ENCODE measurements at places on chromosomes 4 and X.

GRCh38 chrX:51837921-51838320, 55.5 kb upstream of the MAGED1 start:
- no peak for DNase-seq

DNA sequence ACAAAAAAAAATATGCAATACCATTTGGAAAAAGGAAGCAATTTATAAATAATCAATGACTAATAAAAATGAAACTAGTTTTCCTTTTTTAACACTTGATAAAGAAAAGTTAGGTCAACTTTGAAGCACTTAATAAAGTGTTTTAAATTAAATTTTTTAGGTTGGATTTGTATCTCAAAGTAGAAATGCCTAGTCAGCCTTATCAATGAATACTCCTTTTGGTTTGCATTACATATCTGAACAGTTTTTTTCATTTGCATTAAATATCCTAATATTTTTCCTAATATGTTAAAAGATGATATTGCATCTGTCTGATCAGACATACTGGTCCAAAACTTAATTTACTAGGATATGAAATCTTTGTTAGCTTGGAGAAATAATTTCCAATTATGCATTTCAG, 155.8 kb upstream of the ZFP42 start:
- no peak for DNase-seq

DNA sequence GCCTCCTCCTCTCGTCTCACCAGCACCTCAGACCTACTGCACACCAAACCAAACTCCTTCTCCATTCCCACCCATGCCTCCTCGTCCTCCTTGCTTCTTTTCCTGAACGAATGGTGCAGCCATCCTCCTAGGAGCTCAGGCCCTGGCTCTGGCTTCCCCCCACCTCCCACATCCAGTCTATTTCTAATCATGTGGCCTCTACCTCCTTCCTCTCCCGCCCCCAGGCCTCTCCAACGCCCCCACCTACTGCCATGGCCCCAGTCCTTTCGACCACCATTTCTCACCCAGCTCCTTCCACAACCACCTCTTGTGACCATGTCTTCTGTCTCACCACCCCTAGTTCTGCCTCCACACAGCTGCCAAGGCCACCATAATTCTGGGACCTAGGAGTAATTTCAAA, 127.1 kb downstream of the PJA1 start:
- no peak for DNase-seq

DNA sequence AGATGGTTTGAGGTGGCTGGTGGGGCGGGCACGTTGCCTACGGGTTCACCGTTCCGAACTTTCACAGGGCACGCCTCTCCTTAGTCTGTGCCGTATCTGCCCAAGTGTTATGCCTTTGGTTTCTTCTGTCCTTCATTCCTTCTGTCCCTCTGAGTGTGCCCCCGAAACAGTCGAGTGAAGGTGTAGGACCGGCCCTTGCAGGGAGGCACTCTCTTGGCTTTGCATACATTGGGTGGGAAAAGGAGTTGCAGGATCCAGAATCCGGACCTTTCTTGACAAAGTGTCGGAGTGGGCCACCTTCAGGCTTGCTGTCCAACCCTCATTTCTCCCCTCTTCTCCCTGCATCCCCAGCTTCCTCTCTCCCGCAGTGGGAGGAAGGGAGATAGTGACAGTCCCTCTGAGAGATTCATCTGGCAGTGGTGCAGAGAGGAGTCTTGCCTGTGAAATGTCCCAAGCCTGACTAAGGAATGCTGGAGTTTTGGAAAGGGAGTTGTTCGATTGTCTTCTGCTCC, 569 bp downstream of the ARFIP1 start:
- DNase-seq = peak; percentile 24

- no peak for DNase-seq
Observed at GRCh38 chrX:7640392-7640791, 202.6 kb upstream of the VCX start.

GRCh38 chr4:168604496-168605373, 107.9 kb downstream of the PALLD start:
- DNase-seq = no peak

GRCh38 chr4:33316578-33316977, 2596.4 kb downstream of the PCDH7 start:
- DNase-seq = no peak

DNA sequence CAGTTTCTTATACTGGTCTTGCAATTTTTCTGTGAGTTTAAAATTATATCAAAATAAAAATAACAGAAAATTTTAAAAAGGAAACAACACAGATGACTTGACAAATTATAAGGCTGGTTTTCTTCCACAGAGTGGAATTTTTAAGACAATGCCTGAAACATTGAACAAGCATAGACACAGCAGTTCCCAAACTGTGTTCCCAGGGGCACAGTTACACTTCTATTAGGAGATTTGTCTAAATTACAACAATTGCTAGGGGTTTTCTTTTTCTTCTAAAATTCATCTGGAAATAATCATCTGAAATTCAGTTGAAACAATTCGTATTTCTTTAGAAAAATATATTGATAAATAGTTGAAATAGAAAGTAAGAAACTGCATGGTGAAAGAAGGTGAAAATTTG, 26.2 kb downstream of the PDE5A start:
- DNase-seq = no peak

DNA sequence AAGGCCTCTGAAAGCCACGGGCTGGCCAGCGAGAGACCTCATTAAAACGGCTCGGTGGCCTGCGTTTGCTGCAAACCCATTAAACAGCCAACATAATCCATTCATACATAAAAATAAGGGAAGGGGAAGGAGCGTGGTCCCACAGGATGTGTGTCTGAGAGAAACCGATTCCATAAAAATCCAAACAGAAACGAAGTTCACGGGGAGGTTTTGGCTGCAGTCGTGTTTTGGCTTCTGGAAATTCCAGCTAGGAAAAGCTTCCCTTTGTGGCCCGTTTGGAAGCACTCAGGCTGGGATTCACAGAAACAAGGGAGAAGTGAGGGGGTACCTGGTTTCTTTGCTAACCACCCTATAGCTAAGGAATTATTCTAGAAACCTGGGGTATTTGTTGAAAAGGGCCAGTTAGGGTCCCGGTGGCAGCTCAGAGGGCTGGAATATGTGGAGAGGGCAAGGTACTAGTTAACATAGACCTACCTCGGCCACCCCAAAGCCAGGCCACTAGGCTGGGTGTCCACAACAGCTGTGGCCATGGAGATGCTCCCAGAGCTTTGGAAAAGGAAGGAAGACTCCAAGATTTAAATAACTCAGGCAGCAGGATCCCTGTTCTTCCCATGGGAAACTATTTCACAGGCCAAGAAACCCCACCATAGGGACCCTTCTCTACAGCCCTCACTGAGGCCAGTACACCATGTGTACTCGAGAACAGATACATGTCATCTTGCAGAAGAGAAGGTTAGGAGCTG, 166.8 kb downstream of the BCOR start:
- DNase-seq = no peak

- DNase-seq = no peak
Observed at GRCh38 chr4:158873795-158874401, 105.1 kb downstream of the FNIP2 start.

GRCh38 chr4:82599336-82599735, 37.5 kb upstream of the TMEM150C start:
- DNase-seq = no peak

DNA sequence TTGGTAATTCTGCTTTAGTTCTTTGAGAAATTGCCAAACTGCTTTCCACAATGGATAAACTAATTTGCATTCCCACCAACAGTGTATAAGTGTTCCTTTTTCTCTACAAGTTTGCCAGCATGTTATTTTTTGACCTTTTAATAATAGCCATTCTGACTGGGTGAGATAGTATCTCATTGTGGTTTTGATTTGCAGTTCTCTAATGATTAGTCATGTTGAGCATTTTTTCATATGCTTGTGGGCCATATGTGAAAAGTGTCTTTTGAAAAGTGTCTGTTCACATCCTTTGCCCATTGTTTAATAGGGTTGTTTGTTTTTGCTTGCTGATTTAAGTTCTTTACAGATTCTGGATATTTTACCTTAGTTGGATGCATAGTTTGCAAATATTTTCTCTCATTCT, 25.9 kb downstream of the ENPEP start:
- no peak for DNase-seq

DNA sequence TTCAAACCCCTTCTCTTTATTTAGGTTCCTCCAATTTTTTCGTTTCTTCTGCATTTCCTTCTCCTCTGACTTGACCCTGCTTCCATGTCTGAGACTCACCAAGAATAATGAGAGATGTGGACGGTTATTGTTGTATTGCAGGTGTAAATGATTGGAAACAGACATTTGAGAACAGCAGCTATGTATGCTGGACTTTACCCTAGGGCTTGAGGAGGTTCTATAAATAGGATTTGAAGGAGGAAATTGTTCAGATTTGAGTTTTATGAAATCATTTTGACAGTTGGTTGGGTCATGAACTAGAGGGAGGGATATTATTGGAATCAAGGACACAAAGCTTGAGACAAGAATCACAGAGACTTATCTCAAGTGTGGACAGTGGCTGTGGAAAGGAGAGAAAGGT, 614.6 kb upstream of the CPEB2 start:
- no peak for DNase-seq

GRCh38 chr4:115851918-115852766, 738.7 kb upstream of the NDST4 start:
- DNase-seq = peak; percentile 34

DNA sequence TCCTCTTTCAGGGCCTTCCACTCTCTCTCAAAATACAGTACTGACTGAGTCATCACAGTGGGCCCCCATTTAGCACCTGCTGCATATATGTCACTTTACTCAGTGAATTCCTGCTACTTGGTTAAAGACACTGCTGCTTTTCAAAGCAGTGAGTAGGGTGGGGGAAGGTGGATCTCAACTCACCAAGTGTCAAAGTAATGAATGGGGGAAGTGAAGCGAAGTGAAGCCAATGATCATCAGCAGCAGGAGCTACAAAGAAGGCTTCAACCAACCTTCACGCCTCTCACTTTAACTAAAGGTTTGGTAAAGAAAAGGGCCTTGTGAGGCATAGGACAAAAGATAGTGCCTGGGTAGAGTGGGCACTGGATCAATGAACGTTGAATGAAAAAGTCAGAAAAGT, 424.1 kb downstream of the SMARCA1 start:
- no peak for DNase-seq

DNA sequence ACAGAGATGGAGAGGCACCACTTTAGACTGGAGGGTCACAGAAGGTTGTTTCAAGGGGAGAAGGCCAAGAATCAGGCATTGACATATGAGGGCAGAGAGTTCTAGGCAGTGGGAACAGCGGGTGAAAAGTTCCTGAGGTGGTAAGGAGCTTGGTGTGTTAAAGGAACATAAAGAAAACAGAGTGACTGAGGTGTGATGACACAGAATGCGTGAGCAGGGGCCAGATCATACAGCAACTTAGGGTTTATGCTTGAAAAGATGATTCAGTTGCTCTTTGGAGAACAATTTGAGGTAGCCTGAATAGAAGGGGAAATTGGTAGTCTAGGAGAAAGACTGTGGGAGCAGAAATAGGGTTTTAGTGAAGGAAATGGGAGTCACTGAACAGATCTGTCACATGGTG, 179.2 kb downstream of the AMELX start:
- DNase-seq = no peak

DNA sequence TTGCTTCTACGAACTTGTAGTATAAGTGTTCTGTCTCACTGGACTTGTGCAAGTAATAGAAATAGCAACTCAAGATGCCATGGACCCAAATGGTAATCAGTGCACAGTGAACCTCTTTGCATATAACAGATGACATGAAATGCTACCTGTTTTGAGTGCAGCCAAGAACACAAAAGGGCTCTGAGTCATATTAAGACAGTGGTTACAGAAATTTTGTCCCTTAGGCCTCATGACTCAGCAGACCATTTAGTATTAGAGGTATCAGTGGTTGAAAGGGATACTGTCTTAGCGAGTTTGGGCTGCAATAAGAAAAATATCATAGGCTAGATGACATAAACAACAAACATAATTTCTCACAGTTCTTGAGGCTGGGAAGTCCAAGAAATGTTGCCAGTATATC, 502.9 kb upstream of the PCDH10 start:
- DNase-seq = no peak

GRCh38 chr4:2484993-2485392, 16.1 kb downstream of the RNF4 start:
- DNase-seq = peak; percentile 94

DNA sequence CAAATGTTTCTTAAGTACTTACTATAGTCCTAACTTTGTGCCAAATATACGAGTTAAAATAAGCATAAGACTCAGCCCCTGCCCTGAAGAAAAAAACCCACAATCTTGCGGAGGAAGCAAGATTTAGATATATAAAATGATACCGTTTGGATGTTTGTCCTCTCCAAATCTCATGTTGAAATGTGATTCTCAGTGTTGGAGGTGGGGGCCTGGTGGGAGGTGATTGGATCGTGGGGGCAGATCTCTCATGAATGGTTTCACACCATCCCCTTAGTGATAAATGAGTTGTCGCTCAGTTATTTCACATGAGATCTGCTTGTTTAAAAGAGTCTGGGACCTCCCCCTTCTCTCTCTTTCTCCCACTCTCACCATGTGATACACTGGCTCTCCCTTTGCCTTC, 28.7 kb downstream of the EFHC2 start:
- DNase-seq = no peak

DNA sequence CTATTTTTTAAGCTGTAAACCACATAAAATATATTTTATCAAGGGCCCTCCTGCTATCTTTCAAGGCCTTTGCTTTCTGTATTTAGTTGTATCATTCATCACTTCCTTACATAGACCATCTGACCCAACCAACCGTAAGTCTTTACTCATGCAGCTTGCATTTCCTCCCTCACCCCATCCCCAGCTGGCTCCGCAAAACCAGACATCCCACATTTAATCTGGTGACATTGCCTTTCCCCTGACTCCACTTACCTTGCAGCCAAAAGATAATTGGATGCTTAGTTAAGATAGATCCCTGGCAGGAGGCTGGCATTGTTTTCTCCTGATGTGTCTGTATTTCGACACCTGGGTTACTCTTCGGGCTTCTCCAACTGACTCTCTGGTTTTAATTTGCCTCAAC, 183.7 kb upstream of the LDB2 start:
- no peak for DNase-seq

DNA sequence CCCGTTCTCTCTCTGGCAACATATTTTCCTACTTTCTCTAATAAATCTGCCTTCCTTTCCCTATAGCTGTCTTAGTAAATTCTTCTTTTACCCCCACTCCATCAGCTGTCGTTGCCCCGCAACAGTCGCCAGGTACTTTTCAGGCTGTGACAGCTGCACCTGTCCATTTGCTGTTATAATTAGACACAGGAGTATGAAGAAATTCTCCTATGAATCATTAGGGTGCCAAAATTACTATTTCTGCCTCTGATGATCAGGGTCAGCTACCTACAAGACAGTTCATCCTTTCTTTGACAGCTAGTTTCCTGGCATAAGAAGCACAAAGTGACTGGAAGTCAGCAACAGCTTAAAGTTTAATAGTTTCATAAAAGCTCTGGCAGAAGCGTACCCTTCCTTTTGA, 19.5 kb upstream of the GALNTL6 start:
- no peak for DNase-seq

GRCh38 chr4:1038948-1039492, 27.6 kb downstream of the FGFRL1 start:
- DNase-seq = no peak

- DNase-seq = no peak
Observed at GRCh38 chrX:2559124-2559523, 58.3 kb upstream of the DHRSX start.

DNA sequence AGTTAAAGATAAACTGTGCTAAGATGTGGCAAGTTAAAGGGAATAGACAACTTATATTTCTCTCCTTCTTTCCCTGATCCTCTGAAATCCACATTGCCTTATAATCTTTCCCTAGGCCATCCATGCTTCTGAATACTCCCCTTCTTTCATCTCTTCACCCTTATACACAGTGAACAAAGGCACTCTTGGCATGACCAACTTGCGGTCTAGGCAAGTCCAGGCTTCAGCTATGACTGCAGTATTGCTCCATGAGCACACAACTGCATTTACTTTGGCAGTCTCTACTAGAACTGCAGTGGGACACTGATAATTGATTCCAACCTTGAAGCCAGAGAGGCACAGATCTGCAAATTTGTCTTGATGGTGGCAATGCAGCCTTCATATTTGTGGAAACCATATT, 24.2 kb upstream of the UBA6 start:
- DNase-seq = no peak
